ENCODE measurements at places on chromosomes 2 and 18.

DNA sequence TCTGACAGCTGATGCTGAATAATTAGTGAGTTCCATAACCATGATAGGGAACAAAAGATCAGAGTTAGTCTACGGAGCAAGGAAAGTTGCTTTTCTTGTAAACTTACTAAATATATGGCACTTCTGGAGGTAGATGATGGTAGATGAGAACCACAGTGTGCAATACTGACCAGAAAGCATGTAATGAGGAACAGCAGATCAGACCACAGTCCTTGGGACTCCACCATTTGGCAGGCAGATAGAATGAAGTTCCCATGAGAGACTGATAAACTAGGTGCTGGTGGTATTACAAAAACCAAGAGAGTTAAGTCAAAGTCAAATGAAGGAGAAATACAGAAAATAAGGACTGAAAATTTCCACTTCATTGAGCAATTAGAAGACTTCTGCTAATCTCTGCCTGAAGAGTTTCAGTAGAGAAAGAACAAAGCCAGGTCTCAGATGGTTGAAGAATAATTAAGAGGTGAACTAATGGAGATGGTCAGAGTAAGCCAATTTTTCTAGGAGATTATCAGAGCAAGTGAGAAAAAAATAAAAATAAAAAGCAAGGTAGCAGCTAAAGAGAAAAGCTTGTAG lies 10.4 kb downstream of the CERKL start:
- DNase-seq: no peak

- no peak for DNase-seq
These were observed 7.4 kb downstream of the PLEK start for GRCh38 chr2:68372485-68372884.

GRCh38 chr2:3010001-3010400 lies 367.6 kb downstream of the EIPR1 start:
- DNase-seq: no peak

DNA sequence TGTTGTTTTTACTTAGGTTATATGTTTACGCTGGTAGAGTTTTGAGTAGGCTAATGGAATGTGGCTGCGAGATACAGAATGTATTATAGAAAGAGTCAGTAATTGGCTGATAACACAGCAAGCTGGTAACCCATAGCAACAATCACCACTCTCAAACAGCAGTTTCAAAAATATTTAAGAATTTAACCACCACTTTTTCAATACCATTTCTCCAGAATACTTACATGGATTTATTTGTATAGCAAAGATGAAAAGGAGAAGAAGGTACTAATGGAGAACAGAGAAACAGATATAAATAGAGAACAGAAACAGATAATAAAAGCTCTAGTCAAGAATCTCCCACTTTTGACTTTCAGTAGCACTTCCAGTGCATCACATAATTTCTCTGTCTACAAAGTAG lies 188.3 kb upstream of the SLC39A10 start:
- DNase-seq: no peak

GRCh38 chr2:43225093-43225787 lies 1.2 kb downstream of the ZFP36L2 start:
- DNase-seq: peak; percentile 86

GRCh38 chr2:234331566-234331965 lies 165.3 kb downstream of the ARL4C start:
- DNase-seq: no peak

GRCh38 chr2:4553241-4553640 lies 849.9 kb downstream of the DCDC2C start:
- DNase-seq: no peak

- no peak for DNase-seq
These were observed 115.4 kb upstream of the LHCGR start for GRCh38 chr2:48870942-48871341.

GRCh38 chr2:50657735-50658134 lies 374.2 kb downstream of the NRXN1 start:
- no peak for DNase-seq

GRCh38 chr2:144213797-144214196 lies 306.1 kb downstream of the ZEB2 start:
- DNase-seq: no peak

DNA sequence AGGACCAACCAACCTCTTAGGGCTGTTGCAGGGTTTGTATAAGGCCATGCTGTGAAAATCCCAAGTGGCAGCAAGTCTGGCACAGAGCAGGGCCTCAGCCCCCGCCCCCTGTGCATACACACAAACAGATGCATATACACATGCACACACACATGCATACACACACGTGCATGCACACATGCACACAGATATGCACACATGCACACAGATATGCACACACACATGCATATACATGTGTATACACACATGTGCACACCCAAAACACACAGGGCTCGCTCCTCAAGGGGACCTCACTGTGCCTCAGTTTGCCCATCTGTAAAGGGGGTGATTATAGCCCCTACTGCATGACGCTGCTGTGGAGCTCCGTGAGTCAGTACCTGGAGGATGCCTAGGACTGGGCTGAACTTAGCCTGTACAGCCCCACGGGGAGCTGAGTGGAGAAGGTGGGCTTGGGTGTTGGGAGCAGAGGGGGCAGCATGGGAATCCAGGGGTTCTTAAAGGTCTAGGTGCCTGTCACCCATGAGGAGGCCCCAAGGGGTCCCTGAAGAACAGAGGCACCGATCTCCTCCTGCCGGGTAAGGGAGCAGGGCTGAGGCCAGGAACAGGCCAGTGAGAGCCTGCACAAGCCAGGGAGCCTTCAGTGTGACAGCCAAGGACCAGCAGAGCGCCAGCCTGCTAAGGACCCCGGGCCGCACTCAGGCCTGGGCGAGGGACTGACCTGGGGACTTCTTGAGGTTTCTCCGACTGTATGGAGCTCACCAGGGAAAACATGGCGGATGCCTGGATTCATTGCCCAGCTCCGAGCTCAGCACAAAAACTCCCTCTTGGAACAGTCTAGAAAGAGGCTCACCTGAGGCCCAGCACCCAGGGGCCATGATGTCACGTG lies 24.0 kb upstream of the ALPI start:
- no peak for DNase-seq

- peak; percentile 3 for DNase-seq
These were observed 54.1 kb upstream of the EPB41L5 start for GRCh38 chr2:119958670-119959268.

Data from astrocyte of the hippocampus (primary cell).